ENCODE measurements at places on chromosomes 5 and 9. TPM values are rescaled to one million over a fixed set of nuclear protein-coding genes. Genes with fewer than 3 reads are reported as not detected.

The LCN10 gene
- not detected for total RNA-seq

The SLC34A3 gene
- total RNA-seq, result not detected

- DNase-seq, result no peak
- no peaks in the 10 kb centered on the region for H3K36me3 ChIP-seq
- no peak overlapping the region for H3K4me3 ChIP-seq
Observed at GRCh38 chr5:138696501-138696900, 56.7 kb upstream of the CTNNA1 start.

GRCh38 chr5:63596254-63596653 lies 366.0 kb downstream of the HTR1A start:
- no peak overlapping the region for H3K4me3 ChIP-seq
- no peak for DNase-seq
- no peaks in the 10 kb centered on the region for H3K4me1 ChIP-seq
- H3K36me3 ChIP-seq, result peaks cover 2% of the 10 kb centered on the region
- no peaks in the 10 kb centered on the region for H3K27me3 ChIP-seq

DNA sequence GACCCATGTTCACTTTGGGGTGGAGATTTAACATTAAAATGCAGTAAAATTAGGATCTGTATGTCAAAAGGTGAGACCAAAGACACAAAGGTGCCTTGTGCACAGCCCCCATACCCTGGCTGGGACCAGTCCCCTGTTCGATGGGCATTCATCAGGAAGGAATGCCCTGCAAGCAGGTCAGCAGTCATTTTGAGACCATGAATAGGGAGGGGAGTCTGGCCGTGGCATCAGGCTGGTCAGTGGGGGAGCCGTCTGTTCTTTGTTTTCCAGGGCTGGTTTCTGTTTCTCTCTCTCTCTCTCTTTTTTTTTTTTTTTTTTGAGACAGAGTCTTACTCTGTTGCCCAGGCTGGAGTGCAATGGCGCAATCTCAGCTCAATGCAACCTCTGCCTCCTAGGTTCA lies 68.9 kb upstream of the GOLM1 start:
- H3K36me3 ChIP-seq, result no peaks in the 10 kb centered on the region
- no peaks in the 10 kb centered on the region for H3K4me1 ChIP-seq
- no peaks in the 10 kb centered on the region for H3K27me3 ChIP-seq
- DNase-seq, result no peak
- no peak overlapping the region for H3K4me3 ChIP-seq
- no peak overlapping the region for H3K27ac ChIP-seq

GRCh38 chr5:26660116-26660515 lies 378.3 kb downstream of the CDH9 start:
- no peak overlapping the region for H3K27ac ChIP-seq
- peaks cover 5% of the 10 kb centered on the region for H3K4me1 ChIP-seq
- H3K36me3 ChIP-seq, result no peaks in the 10 kb centered on the region
- no peaks in the 10 kb centered on the region for H3K27me3 ChIP-seq
- DNase-seq, result no peak

DNA sequence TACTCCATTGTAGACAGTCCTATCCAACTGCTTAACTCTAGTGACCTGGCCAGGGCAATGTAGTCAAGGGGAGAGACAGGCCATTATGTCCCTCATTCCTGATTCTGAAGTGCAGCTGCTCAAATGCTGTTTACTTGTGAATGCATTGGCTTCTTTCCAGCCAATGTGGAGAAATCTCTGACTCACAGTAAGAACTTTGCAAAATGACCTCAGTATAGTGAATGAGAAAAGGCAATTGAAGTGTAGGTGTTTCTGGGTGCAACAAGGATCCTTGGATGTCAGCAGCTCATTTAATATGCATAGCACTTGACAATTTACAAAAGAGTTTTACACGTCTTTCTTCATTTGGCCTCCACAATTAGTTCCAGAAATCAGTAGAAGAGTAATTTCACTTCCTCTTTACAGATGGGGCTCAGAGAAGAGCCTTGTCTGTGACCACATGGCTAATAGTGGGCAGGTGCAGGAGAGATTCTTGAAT lies 367.2 kb downstream of the OSTF1 start:
- peaks cover 2% of the 10 kb centered on the region for H3K27me3 ChIP-seq
- H3K4me3 ChIP-seq, result no peak overlapping the region
- H3K27ac ChIP-seq, result no peak overlapping the region
- H3K36me3 ChIP-seq, result no peaks in the 10 kb centered on the region

GRCh38 chr5:146116361-146116760 lies 11.0 kb upstream of the PLAC8L1 start:
- H3K27ac ChIP-seq, result peak overlapping the region; percentile 39
- H3K4me3 ChIP-seq, result no peak overlapping the region
- H3K4me1 ChIP-seq, result no peaks in the 10 kb centered on the region

DNA sequence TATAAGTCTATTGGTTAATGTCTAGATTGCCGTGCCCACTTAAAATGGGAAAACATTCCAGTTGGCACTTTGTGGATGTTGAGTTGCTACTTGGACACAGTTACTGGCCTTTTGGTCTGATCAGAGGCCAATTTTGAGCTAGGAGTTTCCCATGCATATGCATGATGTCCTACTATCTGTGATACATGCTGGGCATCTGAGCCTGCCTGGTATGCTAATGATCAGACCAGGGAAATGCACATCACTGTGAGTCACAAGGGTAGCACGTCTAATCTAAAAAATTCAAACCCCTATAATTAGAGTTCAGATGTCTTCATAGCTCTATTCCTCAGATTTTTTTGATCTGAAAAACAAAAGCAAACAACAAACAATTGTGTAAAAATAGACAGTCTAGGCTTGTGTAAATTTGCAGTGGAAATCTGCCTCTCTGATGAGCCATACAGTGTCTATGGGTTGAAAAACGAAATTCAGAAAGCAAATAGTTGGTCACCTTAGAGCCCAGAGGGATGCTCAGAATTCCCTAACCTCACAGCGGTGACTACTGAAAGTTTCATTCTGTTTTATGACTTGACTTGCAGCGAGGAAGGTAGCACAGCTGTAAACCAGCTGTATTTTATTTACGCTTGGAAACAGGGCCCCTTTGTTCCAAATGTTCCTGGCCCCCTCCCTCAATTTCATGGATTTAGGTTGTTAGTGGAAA lies 37.3 kb downstream of the PALM2AKAP2 start:
- H3K27me3 ChIP-seq, result no peaks in the 10 kb centered on the region
- peak overlapping the region; percentile 50 for H3K27ac ChIP-seq
- peaks cover 13% of the 10 kb centered on the region for H3K4me1 ChIP-seq
- no peak overlapping the region for H3K4me3 ChIP-seq
- no peak for DNase-seq
- no peaks in the 10 kb centered on the region for H3K36me3 ChIP-seq

DNA sequence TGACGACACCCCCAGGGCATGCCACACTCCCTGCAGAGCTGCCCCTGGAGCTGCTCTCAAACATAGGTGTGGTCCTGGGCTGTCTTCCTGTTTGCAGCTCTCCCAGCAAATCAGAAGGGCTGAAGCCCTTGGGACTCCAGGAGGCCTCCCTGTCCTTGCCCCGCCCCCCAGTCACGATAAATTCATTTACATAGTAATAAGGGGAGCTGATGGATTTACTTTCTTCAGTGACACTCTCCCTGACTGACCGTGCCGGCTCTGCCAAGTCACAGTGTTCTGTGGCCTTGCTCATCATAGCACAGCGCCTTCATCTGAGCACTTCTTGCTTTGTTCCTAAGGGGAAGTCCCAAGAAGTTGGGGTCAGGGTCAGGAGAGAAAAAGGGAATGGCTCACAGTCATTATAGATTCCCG lies 121.4 kb downstream of the ENC1 start:
- peaks cover 18% of the 10 kb centered on the region for H3K36me3 ChIP-seq
- no peak overlapping the region for H3K27ac ChIP-seq
- peak overlapping the region; percentile 8 for H3K4me3 ChIP-seq
- H3K27me3 ChIP-seq, result no peaks in the 10 kb centered on the region
- peaks cover 47% of the 10 kb centered on the region for H3K4me1 ChIP-seq
- no peak for DNase-seq

DNA sequence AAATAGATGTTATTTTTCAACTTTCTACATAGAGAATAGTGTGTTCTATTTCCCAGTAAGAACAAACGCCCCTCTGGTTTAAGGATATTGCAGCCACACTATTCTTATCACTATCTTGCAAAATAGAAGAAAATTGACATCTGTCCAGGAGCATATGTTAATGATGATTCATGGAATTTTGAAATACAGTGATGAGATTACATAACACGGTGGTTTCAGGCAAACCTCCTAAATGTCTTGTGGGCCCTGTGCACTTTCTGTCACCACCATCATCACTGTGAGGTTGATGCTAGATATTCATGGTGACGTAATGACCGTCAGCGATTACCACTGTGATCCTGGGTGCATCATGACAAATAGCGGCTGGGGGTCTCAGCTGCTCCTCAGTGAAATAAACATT lies 48.1 kb downstream of the CFAP90 start:
- H3K4me1 ChIP-seq, result no peaks in the 10 kb centered on the region
- no peaks in the 10 kb centered on the region for H3K36me3 ChIP-seq
- DNase-seq, result no peak
- H3K27me3 ChIP-seq, result peaks cover 6% of the 10 kb centered on the region
- no peak overlapping the region for H3K27ac ChIP-seq
- no peak overlapping the region for H3K4me3 ChIP-seq

DNA sequence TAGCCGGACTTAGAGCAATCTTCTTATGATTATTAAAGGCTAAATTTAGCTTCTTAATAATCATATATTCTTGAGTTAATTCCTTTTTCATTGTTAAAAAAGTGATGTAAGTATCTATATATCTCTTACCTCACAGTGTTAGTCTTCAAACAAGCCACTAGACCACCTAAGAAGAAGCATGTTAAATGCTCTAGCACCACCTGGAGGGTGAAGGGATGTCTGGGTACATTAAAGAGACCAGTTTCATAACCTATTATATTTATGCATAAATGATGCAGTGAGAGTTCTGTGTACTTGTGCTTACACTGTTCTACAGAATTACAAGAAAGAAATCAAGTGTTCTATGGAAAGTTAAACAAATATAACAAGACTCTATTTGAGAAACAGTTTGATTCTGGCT lies 55.9 kb upstream of the SLCO6A1 start:
- no peak overlapping the region for H3K27ac ChIP-seq
- H3K27me3 ChIP-seq, result no peaks in the 10 kb centered on the region
- no peak overlapping the region for H3K4me3 ChIP-seq
- H3K4me1 ChIP-seq, result peaks cover 10% of the 10 kb centered on the region

DNA sequence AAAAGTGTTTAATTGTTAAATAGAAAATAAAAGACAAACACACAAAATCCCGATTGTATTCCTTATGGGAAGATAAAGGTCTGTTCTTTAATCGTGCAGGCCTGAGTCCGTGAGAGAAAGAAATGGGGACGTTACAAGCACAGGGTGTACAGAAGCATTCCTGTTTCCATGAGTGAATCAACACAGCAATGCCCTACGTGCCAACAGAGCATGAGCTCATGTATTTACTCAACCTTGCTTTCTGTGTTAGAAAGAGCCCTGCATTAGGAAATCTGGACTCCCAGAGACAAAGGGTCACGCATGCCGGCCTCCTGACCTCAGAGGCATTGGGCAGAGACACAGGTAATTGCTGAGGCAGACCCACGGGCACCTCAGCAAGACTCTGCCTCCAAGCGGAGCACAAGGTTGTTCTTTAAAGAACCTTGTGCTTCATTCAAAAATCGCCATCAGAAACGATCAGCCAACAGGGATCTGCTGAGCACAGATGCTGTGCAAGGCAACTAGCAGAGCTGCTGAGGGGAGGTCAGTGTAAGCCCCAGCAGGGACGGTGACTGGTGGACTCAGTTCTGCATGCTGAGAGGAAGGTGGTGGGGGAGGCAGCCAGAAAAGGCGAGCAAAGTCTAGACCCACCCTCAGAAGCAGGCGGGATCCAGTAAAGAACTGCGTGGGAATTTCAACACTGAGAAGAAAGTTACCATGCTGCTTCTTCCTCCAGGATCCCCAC lies 101.0 kb downstream of the TLE1 start:
- H3K27ac ChIP-seq, result peak overlapping the region; percentile 65
- peaks cover 21% of the 10 kb centered on the region for H3K4me1 ChIP-seq
- no peak for DNase-seq
- peaks cover 27% of the 10 kb centered on the region for H3K36me3 ChIP-seq
- no peak overlapping the region for H3K4me3 ChIP-seq

DNA sequence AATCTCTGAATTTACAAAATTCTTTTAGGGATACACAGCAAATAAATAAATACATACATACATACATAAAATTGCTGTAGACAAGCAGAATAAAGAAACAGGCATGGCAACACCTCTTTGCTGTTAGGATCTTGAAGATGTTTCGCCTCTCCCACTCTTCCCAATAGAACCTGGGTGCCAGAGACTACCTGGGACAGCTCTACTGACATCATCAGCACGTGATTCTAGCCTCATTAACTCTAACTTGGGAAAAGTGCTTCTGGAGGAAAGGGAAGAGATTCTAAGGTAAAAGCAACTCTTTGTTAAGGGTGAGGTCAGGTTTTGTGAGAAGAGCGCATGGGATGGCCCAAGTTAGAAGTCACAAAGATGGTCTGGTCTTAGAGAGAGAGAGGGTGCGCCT lies 339.1 kb downstream of the RFX3 start:
- H3K36me3 ChIP-seq, result no peaks in the 10 kb centered on the region
- peaks cover 38% of the 10 kb centered on the region for H3K27me3 ChIP-seq
- H3K4me1 ChIP-seq, result peaks cover 2% of the 10 kb centered on the region
- DNase-seq, result no peak
- no peak overlapping the region for H3K4me3 ChIP-seq
- H3K27ac ChIP-seq, result no peak overlapping the region

DNA sequence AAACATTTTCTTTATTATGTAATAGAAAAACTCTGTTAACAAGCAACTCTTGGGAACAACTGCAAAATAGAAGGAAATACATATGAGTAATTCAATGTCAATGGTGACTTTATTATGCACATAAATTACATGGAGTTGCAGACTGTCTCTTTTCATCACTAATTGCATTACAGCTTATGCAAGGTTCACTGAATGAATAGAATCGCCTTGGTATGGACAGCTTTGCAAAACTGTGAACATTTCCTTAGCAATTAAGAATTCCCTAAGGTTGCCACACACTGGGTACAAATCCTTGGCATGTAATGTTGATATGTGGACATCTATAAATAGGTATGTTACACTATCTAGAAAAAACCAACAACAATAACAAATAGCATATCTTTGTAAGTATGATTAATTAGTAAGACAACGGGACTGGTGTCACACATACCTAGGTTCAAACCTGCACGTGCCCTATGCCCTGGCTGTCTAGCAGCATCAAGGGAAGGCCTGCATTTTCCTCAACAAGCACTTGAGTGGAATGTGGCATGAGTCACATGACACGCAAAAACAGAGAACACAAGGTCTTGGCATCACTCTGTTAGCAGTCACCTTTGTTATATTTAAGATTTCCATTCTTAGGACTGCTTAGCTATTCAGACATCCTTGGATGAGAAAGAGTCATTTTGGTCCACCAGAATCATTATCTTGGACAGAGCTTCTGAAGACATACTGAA lies 263.9 kb downstream of the CTNND2 start:
- DNase-seq, result no peak
- no peak overlapping the region for H3K4me3 ChIP-seq
- H3K27ac ChIP-seq, result no peak overlapping the region
- H3K36me3 ChIP-seq, result no peaks in the 10 kb centered on the region
- H3K27me3 ChIP-seq, result no peaks in the 10 kb centered on the region

GRCh38 chr9:116055536-116055935 lies 98.1 kb upstream of the PAPPA start:
- no peaks in the 10 kb centered on the region for H3K4me1 ChIP-seq
- H3K27ac ChIP-seq, result no peak overlapping the region
- DNase-seq, result no peak
- no peaks in the 10 kb centered on the region for H3K36me3 ChIP-seq
- H3K4me3 ChIP-seq, result no peak overlapping the region
- H3K27me3 ChIP-seq, result peaks cover 12% of the 10 kb centered on the region
